ENCODE measurements at places on chromosomes 11 and 22. TPM values are rescaled to one million over a fixed set of nuclear protein-coding genes. Genes with fewer than 3 reads are reported as not detected.
A peak's percentile ranks its signal among the peaks of the same experiment; 100 is the strongest.

CSTF3 gene
- total RNA-seq = 21.9 TPM

MS4A15 gene
- not detected for total RNA-seq

GAL3ST1 gene
- 10.1 TPM for total RNA-seq

OR4D5 gene
- total RNA-seq = 2.1 TPM

CRYBB3 gene
- total RNA-seq = 0.82 TPM

CARD18 gene
- not detected for total RNA-seq

IL10RA gene
- 12.5 TPM for total RNA-seq

ANO9 gene
- total RNA-seq = 131 TPM

GCAT gene
- total RNA-seq = 9.2 TPM

COMMD9 gene
- total RNA-seq = 40.8 TPM

MED19 gene
- total RNA-seq = 10.7 TPM

PANX3 gene
- total RNA-seq = not detected

SLC22A25 gene
- not detected for total RNA-seq

- DNase-seq = peak; percentile 18
Observed at GRCh38 chr22:17741866-17742526, 32.3 kb downstream of the BID start.

DNA sequence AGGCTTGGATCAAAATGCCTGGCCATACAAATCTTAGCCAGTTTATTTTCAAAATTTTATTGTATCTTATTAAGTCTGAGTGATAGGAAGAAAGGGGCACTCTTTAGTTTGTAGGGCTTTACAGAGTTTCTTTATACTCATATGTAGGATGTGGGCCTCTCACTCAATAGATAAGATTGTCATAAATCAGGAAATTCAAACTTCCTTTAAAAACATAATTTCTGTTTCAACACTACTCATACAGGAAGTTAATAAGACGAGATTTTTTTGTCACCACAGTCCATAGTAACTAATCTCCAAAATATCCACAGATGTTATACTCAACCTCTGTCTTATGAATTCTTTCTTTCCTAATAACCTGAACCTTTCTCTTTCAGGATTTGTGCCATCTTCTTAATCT is 13.3 kb upstream of the OR56B4 start:
- DNase-seq = no peak

DNA sequence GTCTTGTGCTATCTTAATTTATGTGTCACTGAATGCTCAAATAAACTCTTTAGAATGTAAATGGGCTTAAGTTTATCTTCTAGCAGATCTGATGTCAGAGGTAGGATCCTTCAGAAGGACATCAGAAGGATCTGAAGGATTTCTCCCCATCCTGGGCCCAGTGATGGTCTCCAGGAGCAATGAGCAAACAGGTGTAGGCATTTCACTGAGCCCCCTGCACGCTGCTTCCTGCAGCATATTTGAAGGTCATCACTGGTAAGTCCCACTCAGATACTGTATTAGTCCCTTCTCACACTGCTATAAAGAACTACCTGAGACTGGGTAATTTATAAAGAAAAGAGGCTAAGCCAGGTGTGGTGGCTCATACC is 4.5 kb downstream of the GSTP1 start:
- no peak for DNase-seq

DNA sequence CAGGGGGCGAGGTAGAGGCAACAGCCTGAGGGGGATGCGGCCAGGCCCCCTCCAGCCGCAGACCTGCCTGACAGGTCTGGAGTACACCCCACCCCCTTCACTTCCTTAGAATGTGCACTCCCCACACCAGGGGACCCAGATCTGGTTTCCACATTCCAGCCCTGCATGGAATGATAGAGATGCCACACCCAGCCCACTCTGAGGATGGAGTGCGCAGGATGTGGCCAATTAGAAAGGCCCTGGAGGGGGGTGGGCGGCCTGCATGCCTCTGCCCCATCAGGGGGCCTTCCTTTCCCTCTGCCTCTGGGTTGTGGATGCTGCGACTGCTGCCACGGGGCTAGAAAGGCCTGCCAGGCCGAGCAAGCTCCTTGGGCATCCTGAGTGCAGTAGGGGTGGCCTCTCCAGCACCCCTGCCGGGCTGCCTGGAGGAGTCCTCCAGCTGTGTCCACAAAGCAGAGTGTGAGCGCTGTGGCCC is 28.2 kb upstream of the MGAT3 start:
- DNase-seq = peak; percentile 26

- DNase-seq = no peak
Observed at GRCh38 chr11:75677275-75677674, 8.4 kb upstream of the MAP6 start.

- DNase-seq = no peak
Observed at GRCh38 chr11:92384358-92384757, 159.7 kb downstream of the FAT3 start.

DNA sequence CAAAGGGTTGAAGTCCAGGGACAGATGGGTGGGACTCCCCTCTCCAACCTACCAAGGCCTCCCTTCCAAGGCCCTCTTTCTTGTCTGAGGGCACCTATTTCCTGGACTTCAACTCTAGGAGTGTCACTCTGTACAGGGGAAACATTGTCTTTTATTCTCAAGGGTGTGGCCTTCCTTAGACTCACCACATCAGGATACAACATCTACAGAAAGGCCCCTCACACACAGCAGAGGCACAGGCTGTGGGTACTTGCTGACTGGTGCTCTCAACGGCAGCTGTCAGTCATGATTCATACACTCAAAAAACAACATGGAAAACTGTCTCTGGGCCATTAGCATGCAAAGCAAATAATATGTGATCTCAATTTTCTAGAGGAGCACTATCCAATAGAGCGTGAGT is 78.0 kb downstream of the RCN1 start:
- DNase-seq = no peak

DNA sequence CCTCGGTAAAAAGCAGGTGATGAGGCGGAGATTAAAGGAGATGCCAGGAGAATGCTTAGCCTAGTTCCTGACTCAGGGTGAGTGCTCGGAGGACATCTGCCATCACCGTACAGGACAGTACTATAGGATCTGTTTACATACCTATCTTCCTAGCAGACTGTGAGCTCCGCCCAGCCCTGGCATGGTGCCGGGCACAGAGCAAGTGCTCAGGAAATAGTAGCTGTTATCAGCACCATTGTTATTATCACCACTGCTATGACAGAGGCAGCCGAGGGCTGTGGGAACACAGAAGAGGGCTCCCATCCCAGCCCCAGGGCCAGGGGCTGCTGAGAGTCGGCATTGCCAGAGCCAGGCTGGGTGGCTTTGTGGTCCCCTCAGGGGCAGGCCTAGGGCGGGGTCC is 642 bp upstream of the SEPTIN3 start:
- DNase-seq = peak; percentile 68

GRCh38 chr11:76314741-76315090 is 66.2 kb downstream of the THAP12 start:
- no peak for DNase-seq

- DNase-seq = no peak
Observed at GRCh38 chr11:44564670-44565210, 723 bp upstream of the CD82 start.

DNA sequence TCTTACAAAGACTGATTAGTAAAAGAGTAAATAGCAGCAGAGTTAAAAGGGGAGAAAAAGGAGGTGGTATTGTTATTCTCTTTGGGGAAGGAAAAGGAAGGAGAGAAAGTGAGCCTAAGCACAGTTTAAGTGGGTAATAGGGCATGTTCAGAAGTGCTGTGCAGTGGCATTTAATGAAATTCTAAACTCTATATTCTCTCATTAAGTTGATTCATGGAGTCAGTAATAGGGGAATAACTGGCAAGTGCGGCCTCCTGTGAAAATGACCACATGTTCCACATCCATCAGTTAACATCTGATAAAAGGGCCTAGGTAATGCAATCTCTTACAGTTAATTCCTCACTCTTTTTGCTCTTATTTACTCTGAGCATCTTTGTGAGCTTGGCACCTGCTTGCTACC is 516.7 kb downstream of the JRKL start:
- DNase-seq = no peak

GRCh38 chr22:36872084-36872483 is 11.3 kb downstream of the NCF4 start:
- DNase-seq = no peak

DNA sequence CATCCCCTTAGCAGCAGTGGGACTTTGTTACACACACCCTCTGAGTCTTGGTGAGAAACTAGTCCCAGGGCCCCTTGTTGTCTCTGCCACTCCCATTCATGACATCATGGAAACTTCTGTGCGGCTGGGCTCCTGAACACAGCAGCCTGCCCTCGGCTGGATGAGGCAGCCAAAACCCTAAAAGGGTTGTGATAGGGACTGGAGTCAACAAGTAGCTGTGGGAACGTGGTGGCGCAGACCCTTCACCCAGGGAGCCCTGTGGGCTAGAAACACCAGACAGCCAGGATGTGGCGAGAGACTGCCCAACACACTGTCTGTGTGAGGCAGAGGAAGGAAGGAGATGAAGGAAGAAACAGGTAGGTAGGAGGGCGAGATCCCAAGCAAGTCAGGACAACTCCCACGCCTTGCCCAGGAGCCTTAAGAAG is 3.9 kb downstream of the CD3D start:
- peak; percentile 80 for DNase-seq

GRCh38 chr11:111419641-111420327 is 40.7 kb upstream of the POU2AF1 start:
- DNase-seq = no peak

DNA sequence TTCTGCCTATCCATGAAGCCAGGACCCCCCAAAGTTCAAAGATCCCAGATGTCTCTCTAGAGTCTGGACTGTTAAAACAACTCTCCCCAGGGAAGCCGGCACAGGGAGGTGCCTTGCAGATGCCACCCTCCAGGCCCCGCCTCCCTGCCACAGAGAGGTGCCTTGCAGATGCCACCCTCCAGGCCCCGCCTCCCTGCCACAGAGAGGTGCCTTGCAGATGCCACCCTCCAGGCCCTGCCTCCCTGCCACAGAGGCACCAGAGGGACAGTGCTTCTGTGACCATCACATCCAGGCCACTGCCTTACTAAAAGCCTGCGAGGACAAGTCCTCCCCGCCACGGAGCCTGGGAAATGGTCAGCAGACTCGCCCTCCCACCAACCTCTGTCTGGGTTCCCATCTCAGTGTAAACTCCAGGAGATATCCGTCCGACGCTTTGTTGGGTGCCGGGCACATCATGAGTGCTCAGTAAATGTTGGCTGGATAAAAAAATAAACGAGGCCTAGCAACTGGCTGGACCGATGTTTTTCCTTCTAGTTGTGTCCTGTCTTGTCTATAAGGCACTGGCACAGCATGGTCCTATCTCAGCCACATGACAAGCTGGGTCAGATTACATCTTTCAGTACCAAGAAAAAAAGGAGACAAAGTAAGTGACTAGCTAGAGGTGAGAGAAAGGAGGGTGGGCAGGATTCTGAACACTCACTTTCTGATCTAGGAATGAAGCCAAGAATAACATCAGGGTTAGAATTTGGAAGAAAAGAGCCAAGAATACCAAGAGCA is 91.2 kb upstream of the CSNK2A3 start:
- no peak for DNase-seq

- DNase-seq = no peak
Observed at GRCh38 chr11:122248131-122248530, 132.1 kb upstream of the BLID start.

- no peak for DNase-seq
Observed at GRCh38 chr22:44671742-44672141, 30.3 kb upstream of the PRR5 start.

- DNase-seq = peak; percentile 44
Observed at GRCh38 chr22:38872831-38873248, 824 bp upstream of the CBX6 start.

- DNase-seq = no peak
Observed at GRCh38 chr11:112498701-112499100, 238.0 kb upstream of the PLET1 start.

DNA sequence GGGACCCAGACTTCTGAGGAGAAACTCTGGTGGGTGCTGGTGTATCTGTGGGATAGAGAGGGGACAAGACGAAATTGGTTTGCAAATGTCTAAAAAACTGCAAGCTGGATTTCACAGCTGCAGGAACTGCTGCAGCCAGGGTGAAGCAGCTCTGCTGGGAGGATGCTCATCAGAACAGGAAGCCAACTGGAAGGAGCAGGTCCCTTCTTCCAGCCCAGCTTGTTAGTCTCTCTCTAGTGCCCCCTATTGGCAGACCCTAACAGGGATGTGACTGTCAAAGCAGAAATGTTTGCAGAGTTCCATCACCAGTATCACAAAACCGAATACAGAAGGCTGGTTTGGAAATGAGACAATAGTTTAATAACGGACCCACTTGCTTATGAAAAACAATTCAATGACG is 74.8 kb upstream of the SLC22A12 start:
- no peak for DNase-seq

DNA sequence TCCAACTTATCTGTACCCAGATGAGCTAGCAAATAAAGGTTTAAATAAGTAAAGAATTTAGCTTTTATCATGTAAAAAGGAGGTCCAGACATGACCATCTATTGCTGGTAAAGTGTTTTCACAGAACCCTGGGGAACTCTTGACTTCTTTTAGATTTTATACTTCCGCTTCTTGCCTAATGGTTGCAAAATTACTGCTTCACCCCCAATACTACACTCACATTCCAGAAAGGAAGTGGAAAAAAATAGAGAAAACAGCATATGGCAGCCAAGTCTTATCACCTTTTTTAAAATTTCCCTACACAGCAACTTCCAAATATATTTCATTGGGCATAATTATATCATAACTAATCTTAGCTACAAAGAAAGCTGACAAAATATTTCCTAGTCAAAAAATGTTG is 12.1 kb downstream of the BBOX1 start:
- no peak for DNase-seq

DNA sequence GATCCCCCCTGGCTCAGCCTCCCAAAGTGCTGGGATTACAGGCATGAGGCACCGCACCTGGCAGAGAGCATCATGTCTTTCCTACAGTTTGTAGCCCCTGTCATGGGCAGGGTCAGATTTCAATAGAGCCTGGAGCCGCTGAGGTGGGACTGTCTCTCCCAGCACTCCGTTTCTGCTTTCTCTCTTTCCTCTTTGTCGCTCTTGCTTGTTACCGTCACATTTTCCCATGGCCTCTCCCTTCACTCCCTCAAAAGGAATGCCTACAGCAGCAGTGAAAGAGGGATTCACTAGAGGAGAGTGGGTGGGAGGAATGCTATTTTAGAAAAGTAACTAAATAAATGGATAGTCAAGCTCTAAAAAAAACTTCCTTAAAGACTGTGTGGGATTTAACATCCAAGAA is 136.7 kb upstream of the TTC12 start:
- no peak for DNase-seq

Measured in mucosa of descending colon (tissue), 3 donors.